Renal cortical epithelial cell (primary cell): ENCODE measurements at places on chromosomes 1 and 21.

GRCh38 chr1:234763367-234763766 is 153.4 kb upstream of the IRF2BP2 start:
- DNase-seq, result no peak

GRCh38 chr1:214570442-214570841 is 19.0 kb upstream of the PTPN14 start:
- DNase-seq, result peak; percentile 86

DNA sequence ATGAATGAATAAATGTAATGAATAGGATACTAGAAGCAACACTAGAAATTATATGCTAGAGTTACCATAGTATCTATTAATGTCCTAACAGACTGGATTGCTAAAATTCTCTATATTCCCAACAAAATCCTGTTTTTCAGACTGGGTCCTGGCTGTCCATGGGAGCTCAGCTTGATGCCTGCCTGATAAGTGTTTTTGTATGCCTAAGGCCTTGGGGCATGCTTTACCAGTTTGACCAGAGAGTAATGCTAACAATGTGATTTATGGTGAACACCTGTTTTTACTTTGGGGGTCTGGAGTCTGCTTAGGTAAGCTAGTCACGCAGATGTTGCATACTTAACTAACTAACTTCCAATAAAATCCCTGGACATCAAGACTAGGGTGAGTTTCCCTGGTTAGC is 318.8 kb upstream of the DEPDC1 start:
- no peak for DNase-seq

GRCh38 chr1:242405947-242406346 is 118.5 kb downstream of the PLD5 start:
- no peak for DNase-seq

DNA sequence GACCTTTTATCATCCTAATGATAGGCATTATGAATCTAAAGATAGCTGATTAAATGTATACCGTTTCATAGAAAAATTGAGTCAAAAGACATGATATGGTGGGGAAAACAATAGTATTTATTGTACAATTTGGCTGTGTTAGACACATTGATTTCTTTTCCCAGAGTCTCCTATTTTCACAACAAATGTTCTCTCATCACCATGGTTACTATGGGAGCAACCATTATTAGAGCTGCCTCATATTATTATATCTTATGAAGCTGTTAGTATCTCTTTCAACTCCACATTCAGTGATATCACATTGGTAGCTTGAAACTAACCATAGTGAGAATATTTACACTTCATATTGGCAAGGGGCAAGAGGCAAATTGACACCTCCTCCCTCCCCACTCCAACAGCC is 10.7 kb upstream of the CTH start:
- no peak for DNase-seq

DNA sequence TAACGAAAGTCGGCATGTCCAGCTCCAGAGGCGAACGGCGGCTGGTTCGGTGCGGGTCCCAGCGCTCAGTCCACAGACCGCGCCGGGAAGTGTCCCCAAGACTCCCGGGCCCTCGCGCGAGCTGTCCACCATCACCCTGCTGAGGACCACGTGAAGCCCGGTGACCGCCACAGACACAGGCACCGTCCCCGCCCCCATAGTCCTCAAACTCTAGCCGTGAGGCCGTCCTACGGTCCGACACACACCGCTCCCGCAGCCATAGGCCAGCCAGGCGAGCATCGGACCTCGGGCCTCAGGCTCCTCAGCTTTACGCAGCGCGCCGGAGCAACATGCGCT is 535 bp downstream of the SETD4 start:
- DNase-seq, result no peak
